ENCODE measurements at places on chromosomes 1 and 21. TPM values are rescaled to one million over a fixed set of nuclear protein-coding genes. Genes with fewer than 3 reads are reported as not detected.

The MYBPH gene
- total RNA-seq, result 0.29 TPM

The LAMTOR2 gene
- 42.9 TPM for total RNA-seq

The DEPDC1 gene
- 0.41 TPM for total RNA-seq

The RO60 gene
- total RNA-seq, result 69.0 TPM

The EPHX1 gene
- total RNA-seq, result 90.0 TPM

The H3-3A gene
- total RNA-seq, result 219 TPM

The SLC5A9 gene
- total RNA-seq, result not detected

The CFAP298 gene
- 35.7 TPM for total RNA-seq

The CELSR2 gene
- total RNA-seq, result 196 TPM

The IFFO2 gene
- 23.0 TPM for total RNA-seq

The FAM89A gene
- 10.6 TPM for total RNA-seq

The LCK gene
- total RNA-seq, result not detected

The VHLL gene
- 0.99 TPM for total RNA-seq

The HES2 gene
- not detected for total RNA-seq

The FBXO2 gene
- 102 TPM for total RNA-seq

The STYXL2 gene
- total RNA-seq, result 0.63 TPM

The LORICRIN gene
- not detected for total RNA-seq

The CLIC6 gene
- total RNA-seq, result not detected

The CR1L gene
- total RNA-seq, result not detected

The GNG4 gene
- total RNA-seq, result 23.9 TPM

The FCGR1A gene
- 30.3 TPM for total RNA-seq

The LY9 gene
- not detected for total RNA-seq

The RNF223 gene
- total RNA-seq, result not detected

The FBLIM1 gene
- total RNA-seq, result 2.7 TPM

The FNDC5 gene
- total RNA-seq, result 26.4 TPM

The AJAP1 gene
- 42.9 TPM for total RNA-seq

The GJB5 gene
- 1.5 TPM for total RNA-seq

The TMIGD3 gene
- 6.4 TPM for total RNA-seq

The AUNIP gene
- 1.8 TPM for total RNA-seq

The FCRL2 gene
- not detected for total RNA-seq

The CLDN8 gene
- total RNA-seq, result not detected

The SPATA46 gene
- total RNA-seq, result not detected

The ELF3 gene
- total RNA-seq, result not detected

The KISS1 gene
- not detected for total RNA-seq

The CELA2B gene
- not detected for total RNA-seq

The LAMC1 gene
- total RNA-seq, result 31.7 TPM

The OR2AK2 gene
- total RNA-seq, result 4.5 TPM

The PCAT6 gene
- total RNA-seq, result 2.6 TPM

The OLFML2B gene
- 3.6 TPM for total RNA-seq

The ZBTB8A gene
- total RNA-seq, result 5.2 TPM

The KRTAP11-1 gene
- 0.52 TPM for total RNA-seq

The NPHS2 gene
- not detected for total RNA-seq

The TLR5 gene
- total RNA-seq, result 5.7 TPM

The TSACC gene
- not detected for total RNA-seq

The SAMD13 gene
- total RNA-seq, result 4.5 TPM

The LAD1 gene
- not detected for total RNA-seq

The CD5L gene
- total RNA-seq, result not detected

The CRB1 gene
- 15.6 TPM for total RNA-seq

The GPR161 gene
- 10.8 TPM for total RNA-seq

Data from dorsolateral prefrontal cortex (tissue), 122 donors.